ENCODE measurements at places on chromosomes 7 and 10. TPM values are rescaled to one million over a fixed set of nuclear protein-coding genes. Genes with fewer than 3 reads are reported as not detected.
A peak's percentile ranks its signal among the peaks of the same experiment; 100 is the strongest.

GRCh38 chr7:4113976-4114375 lies 568.1 kb upstream of the FOXK1 start:
- DNase-seq: no peak
- no peaks in the 10 kb centered on the region for H3K4me1 ChIP-seq
- no peak overlapping the region for H3K4me3 ChIP-seq
- H3K27me3 ChIP-seq: no peaks in the 10 kb centered on the region
- no peak overlapping the region for H3K27ac ChIP-seq

The SH2D4B gene
- total RNA-seq: not detected

DNA sequence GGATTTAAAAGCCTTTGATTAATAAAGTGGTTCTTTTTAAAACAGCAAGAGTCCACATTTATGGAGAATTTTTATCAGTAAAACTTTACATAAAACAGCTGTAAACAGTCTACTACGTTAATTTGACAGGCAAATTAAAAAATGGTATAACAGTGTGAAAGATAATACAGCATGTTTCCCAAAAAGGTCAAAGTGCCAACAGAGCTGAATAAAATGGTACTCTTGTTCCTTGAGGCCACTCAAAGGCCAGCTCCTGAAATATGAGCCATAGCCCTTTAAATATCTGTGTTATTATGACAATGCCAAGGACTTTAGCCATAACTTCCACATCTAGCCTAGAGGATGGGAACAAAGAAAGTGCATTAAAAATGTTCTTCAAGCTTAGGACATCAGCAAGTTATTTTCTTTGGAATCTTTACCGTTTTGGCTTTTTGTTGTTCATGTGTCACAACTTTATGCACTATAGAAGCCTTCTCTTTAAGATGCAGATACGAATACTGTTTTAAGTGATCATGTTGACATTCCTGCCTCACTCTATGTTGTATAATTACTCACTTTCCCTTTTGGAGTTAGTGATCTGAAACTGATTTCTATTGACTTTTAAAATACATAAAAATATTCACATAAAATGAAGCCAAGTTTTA lies 165.6 kb downstream of the RNLS start:
- H3K4me3 ChIP-seq: no peak overlapping the region
- peak overlapping the region; percentile 84 for H3K27ac ChIP-seq
- DNase-seq: no peak
- peaks cover 41% of the 10 kb centered on the region for H3K4me1 ChIP-seq

The CLEC5A gene
- total RNA-seq: not detected

DNA sequence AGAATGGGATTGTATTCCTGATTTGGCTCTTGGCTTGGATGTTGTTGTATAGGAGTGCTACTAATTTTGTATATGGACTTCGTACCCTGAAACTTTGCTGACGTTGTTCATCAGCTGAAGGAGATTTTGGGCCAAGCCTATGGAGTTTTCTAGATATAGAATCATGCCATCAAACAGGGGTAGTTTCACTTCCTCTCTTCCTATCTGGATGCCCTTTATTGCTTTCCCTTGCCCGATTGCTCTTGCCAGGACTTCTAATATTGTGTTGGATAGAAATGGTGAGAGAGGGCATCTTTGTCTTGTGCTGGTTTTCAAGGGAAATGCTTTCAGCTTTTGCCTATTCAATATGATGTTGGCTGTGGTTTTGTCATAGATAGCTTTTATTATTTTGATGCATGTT lies 92.3 kb downstream of the CCDC7 start:
- no peaks in the 10 kb centered on the region for H3K4me1 ChIP-seq
- no peak for DNase-seq
- no peaks in the 10 kb centered on the region for H3K27me3 ChIP-seq

The TMEM270 gene
- total RNA-seq: not detected

DNA sequence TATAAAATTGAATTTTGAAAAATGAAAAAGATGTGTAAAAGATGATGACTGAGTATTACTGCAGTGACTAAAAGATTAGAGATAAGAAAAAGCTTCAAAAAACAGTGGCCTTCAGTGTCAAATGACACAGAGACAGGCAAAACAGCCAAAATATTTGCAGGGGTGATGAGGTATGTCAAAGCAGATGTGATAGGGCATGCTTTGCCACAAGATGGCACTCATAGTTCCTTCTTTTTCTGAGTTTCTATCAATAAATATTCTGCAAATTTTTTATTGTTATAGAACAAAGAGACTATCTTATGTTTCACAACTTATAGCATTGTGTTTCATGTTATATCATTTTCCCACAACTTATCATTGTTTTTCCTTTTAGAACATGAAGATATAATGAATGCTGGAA lies 344.1 kb upstream of the HPS1 start:
- H3K4me3 ChIP-seq: no peak overlapping the region
- no peaks in the 10 kb centered on the region for H3K27me3 ChIP-seq
- H3K27ac ChIP-seq: no peak overlapping the region
- H3K36me3 ChIP-seq: no peaks in the 10 kb centered on the region
- H3K4me1 ChIP-seq: no peaks in the 10 kb centered on the region

DNA sequence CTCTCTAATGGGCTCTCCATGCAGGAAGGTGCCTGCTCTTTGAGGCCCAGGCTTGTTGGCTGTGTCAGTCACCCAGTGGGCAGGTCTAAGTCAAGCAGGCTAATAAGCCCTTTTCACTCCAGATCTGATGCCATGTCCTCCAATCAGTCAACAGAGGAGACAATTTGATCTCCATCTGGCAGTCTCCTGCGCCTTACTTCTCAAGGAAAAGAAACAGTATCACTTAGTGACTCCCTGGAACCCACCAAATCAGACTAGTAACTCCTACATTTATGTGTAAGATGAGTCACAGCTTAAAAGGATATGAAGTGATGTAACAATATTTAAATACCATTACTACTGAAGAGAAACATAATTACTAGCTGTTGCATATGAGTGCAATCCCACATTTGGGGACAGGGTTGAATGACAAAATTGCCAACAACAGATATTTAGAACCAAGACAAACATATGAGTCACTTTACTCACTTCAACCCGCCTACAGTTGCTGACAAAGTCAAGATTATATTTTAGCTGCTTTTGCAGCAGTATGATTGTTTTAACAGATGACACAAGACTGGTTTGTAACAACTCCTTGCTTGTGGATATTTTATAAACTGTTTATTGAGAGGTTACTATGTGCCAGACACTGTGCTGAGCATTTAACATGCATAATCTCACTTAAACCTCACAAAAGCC lies 72.1 kb downstream of the USP6NL start:
- no peak overlapping the region for H3K4me3 ChIP-seq
- H3K27me3 ChIP-seq: no peaks in the 10 kb centered on the region
- H3K36me3 ChIP-seq: no peaks in the 10 kb centered on the region

GRCh38 chr10:104259999-104260774 lies 5.5 kb downstream of the GSTO1 start:
- H3K27me3 ChIP-seq: no peaks in the 10 kb centered on the region
- H3K27ac ChIP-seq: peak overlapping the region; percentile 12
- DNase-seq: no peak
- H3K4me1 ChIP-seq: peaks cover 33% of the 10 kb centered on the region
- H3K36me3 ChIP-seq: peaks cover 71% of the 10 kb centered on the region

GRCh38 chr7:72196176-72196575 lies 216.0 kb downstream of the CALN1 start:
- no peak for DNase-seq
- H3K27me3 ChIP-seq: no peaks in the 10 kb centered on the region
- H3K27ac ChIP-seq: no peak overlapping the region
- H3K4me1 ChIP-seq: no peaks in the 10 kb centered on the region
- H3K36me3 ChIP-seq: no peaks in the 10 kb centered on the region
- H3K4me3 ChIP-seq: no peak overlapping the region

DNA sequence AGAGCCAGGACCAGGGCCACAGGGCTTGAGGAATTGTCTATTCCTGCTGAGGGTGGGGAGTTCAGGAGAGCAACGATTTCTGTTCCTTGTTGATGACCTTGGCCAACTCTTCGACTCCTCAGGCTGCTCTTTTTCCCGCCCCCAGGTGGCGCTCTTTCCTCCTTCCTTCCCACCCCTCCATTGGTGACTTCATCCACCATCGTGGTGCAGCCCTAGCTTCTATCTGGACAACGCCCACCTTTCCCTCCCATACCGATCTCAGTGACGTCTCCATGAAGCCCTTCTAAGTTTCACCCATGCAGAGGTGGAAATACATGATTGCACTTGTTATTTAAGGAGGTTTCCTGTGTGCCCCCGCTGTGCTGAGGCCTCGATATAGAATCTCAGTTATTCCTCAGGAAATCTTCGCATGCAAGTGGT lies 22.1 kb upstream of the CARD11 start:
- DNase-seq: no peak
- no peak overlapping the region for H3K27ac ChIP-seq
- no peaks in the 10 kb centered on the region for H3K4me1 ChIP-seq

DNA sequence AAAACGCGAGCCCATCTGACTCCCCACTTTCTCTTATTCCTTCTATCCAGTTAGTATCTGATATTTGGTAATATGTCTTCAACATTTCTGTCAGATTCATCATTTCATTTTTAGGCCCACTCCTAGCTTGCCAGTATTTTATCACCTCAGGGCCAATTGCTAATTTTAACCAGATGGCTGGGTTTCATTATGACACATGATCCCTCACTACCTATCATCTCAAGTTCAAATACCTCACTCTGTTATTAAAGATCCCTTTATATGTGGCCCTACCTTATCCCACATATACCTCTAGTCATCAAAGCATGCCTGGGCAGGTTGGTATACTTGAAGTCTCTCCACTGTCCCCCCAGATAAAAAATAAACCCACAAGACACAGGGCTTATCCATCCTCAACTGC lies 104.9 kb downstream of the RNLS start:
- no peaks in the 10 kb centered on the region for H3K27me3 ChIP-seq
- H3K36me3 ChIP-seq: no peaks in the 10 kb centered on the region
- no peak for DNase-seq
- peak overlapping the region; percentile 76 for H3K27ac ChIP-seq
- peaks cover 22% of the 10 kb centered on the region for H3K4me1 ChIP-seq

DNA sequence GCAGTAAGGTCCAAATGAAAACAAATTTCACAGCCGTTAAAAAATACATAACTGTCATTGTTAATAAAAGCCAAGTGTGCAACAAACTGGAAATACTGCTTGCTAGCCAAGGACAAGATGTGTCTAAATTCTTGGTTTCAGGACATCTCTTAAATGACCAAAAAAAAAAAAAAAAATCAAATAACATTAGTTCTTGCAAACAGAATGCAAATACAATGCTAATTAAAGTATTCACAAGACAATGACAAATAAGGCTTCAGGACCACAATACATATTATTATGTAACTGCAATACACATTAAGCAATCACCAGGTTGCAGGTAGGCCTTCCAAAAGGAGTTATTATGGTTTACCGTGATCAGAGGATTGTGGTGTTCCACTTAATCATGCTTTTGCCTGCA lies 3.6 kb downstream of the ARHGAP21 start:
- no peaks in the 10 kb centered on the region for H3K36me3 ChIP-seq
- no peak for DNase-seq
- peak overlapping the region; percentile 69 for H3K4me3 ChIP-seq
- no peak overlapping the region for H3K27ac ChIP-seq
- no peaks in the 10 kb centered on the region for H3K27me3 ChIP-seq
- H3K4me1 ChIP-seq: peaks cover 59% of the 10 kb centered on the region

DNA sequence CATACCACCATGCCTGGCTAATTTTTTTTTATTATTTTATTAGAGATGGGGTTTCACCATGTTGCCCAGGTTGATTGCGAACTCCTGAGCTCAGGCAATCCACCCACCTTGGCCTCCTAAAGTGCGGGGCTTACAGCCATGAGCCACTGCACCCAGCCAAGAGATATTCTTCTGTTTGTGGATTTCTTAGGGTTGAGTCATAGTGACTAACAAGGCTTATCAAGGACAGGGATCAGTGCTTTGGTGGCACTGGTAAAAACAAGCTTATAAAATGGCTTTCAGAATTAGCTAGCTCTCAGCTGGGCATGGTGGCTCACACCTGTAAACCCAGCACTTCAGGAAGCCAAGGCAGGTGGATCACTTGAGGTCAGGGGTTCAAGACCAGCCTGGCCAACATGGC lies 122.4 kb downstream of the ZNF248 start:
- no peak for DNase-seq
- H3K27me3 ChIP-seq: no peaks in the 10 kb centered on the region
- no peak overlapping the region for H3K27ac ChIP-seq

- no peak for DNase-seq
- no peak overlapping the region for H3K4me3 ChIP-seq
- H3K36me3 ChIP-seq: peaks cover 31% of the 10 kb centered on the region
- H3K4me1 ChIP-seq: peaks cover 10% of the 10 kb centered on the region
- H3K27me3 ChIP-seq: no peaks in the 10 kb centered on the region
Measured at GRCh38 chr7:140679186-140679585, 6.4 kb downstream of the ADCK2 start.

Data from gastrocnemius medialis (tissue), 4 donors.